CD4-positive, alpha-beta memory T cell (primary cell): ENCODE measurements at places on chromosomes 2 and 18. TPM values are rescaled to one million over a fixed set of nuclear protein-coding genes. Genes with fewer than 3 reads are reported as not detected.

GRCh38 chr2:149355716-149356422 is 25.5 kb downstream of the LYPD6 start:
- DNase-seq = no peak

CYRIA gene
- total RNA-seq = 0.11 TPM

- no peak for DNase-seq
Observed at GRCh38 chr2:37274359-37274965, 43.0 kb downstream of the NDUFAF7 start.

DNA sequence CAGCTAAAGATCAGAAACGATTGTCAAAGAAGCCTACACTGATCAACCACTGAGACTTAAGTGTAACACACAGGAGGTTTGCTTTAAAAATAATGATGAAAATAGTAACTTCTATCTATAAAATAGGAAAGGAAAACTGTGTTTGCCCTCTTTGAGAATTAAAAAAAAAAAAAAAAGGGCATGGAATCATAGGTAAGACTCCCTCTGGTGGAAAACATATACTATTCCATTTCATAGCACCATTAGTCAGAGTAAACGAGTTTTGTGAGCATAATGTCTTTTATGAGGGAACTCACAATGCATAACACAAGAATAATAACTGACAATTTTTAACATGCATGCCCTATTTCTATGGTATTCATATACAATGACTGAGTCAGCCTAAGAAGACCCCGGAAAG is 36.3 kb downstream of the SLC35F5 start:
- DNase-seq = no peak

RPRM gene
- not detected for total RNA-seq

DNA sequence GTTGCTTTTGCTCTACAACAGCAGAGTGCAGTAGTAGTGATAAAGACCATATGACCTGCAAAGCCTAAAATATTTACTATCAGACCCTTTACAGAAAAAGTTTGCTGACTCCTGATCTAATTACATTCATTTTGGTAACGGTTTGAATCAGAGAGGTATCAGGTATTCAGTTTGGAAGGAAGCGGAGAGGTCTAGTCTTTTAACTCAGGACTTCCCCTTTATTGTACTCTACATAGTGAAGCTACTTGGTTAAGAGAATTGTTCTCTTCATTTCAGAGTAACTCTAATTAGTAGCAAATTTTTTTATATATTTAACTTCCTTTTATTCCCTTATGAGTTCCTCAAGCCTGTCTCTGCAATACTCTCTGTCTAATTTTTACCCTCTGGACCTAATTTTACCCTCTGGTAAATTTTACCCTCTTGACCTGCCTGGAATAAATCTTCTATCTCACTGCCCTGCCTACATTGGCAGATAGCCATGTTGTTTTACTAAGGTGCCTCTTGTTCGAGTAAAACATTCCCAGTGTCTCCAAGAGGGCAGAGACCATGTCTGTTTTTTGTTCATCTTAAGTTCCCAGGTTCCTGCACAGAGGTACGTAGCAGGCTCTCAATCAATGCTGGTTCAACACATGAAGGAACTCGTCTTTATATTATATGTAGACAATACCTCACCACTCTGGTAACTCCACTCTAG is 170.6 kb downstream of the DNAH6 start:
- DNase-seq = no peak
